Neural crest cell (in vitro differentiated cells): ENCODE measurements at places on chromosomes 5 and 9. TPM values are rescaled to one million over a fixed set of nuclear protein-coding genes. Genes with fewer than 3 reads are reported as not detected.

The FBP1 gene
- total RNA-seq: 0.80 and 0.86 TPM in 2 replicates

The GLE1 gene
- 25.8 and 28.0 TPM in 2 replicates for total RNA-seq

The WDR41 gene
- total RNA-seq: 57.5 and 60.5 TPM in 2 replicates

The GHR gene
- 0.27 and 0.61 TPM in 2 replicates for total RNA-seq

DNA sequence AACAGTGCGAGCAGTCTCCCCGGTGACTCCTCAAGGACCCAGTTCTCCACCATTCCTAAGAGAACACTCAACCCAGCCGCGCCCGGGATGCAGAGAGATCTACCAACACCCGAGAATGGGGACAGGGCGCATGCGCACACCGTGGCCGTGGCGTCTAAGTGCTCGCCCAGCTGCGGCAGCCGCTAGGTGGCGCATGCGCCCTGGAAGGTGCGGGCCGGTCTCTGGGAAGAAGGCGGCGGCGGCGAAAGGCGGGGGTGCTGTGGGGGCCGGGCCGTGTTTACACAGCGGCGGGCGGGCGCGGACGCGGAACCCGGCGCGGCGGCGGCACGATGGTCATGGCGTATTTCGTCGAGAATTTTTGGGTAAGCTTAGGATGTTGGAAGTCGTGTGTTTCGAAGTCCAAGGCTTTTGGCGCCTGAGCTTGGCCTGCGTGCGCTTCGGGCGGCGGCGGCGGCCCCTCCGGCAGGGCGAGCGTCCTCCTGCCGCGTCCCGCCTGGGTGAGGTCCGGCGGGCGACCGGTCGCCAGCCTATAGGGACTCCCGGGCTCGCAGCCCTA lies at the start of gene FCHO2:
Gene FCHO2 (plus strand): TSS at position 274 of the 556 bp plus-strand sequence. CDS start 56 bp downstream, at position 330.
- DNase-seq: peak; percentile 99

DNA sequence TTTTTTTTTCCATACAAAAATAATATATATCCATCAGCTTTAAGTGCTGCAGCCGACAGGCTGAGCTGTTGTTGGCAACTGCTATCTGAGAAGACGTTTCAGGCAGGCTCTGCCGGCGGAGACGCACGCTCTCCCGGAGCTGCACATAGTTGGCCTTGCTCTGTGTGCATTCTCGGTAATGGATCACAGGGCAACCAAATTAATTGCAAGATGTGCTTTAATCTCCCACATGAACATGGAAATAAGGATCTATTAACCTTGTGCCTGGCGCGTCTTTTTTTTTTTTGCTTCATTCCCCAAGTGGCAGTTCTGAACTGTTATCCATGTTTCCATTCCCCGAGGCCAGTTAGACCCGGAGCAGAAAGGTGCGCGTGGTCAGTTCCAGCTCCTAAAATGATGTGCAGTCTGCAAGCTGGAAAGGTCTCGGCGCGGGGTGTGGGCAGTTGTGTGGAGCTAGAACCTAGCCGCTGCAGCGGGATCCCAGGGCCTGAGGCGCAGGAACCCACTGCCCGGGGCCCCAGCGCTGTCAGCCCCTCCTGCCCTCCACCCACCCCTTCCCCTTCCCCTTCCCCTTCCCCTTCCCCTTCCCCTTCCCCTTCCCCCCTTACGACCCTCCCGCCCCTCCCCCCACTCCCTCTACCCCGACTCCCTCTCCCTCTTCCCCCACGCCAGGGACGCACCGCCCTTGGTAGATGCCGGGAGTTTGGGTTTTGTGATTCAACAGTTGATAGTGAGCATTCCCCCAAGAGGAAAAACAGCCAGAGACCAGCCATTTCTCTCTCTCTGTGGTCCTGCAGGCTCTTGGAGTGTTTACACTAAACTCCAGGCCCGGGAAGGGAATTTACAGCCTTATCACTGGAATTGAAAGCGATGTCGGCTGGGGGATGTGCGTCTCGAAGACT lies 137.8 kb downstream of the CEP120 start:
- peak; percentile 13 for DNase-seq

GRCh38 chr5:138149530-138149929 lies 10.3 kb upstream of the NME5 start:
- DNase-seq: no peak

- DNase-seq: no peak
Observed at GRCh38 chr9:22682961-22683699, 236.5 kb downstream of the DMRTA1 start.

GRCh38 chr5:154575546-154576428 lies 97.8 kb upstream of the HAND1 start:
- DNase-seq: no peak
